Bronchial epithelial cell (primary cell): ENCODE measurements at places on chromosomes 2 and 18. TPM values are rescaled to one million over a fixed set of nuclear protein-coding genes. Genes with fewer than 3 reads are reported as not detected.

DNA sequence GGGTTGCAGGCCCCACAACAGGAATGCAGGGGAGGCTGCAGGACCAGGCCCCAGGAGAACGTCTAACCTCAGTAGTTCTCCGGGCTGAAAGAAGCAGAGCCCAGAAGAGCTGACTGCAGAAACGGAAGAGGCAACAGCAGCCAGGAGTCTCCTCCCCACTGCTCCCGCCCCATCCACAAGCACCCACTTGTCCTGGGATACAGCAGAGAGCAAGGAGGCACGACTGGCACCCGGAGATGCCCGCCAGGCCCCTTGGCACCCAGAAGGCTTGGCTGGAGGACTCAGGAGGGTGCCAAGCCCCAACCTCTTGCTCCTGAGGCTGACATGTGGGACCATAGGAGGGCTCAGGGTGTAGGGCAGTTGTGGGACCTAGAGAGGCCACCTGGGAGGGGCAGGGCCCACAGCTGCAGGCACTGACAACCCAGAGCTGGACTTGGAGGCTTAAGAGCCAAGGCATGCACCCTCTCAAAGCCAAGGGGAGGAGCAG lies 29.0 kb upstream of the TNS1 start:
- peak; percentile 56 for DNase-seq

DNA sequence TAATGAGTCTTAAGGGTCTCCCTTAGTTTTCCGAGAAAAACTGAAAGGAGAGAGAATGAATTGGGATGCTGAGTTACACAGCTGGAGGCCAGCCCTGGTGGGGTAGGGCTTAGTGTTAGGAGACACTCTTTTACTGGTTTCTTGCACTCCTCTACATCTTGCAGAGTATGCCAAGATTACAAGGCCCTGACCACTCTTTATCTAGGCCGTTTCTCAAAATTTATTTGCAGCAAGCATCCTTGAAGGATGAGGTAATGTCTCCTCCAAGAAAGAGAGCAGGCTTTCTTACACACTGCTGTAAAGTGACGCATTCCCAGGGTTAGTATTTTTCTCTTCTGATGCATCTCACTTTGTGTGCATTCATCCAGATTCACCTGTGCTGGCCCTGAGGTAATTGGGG lies 166.2 kb downstream of the TDRD15 start:
- no peak for DNase-seq

DNA sequence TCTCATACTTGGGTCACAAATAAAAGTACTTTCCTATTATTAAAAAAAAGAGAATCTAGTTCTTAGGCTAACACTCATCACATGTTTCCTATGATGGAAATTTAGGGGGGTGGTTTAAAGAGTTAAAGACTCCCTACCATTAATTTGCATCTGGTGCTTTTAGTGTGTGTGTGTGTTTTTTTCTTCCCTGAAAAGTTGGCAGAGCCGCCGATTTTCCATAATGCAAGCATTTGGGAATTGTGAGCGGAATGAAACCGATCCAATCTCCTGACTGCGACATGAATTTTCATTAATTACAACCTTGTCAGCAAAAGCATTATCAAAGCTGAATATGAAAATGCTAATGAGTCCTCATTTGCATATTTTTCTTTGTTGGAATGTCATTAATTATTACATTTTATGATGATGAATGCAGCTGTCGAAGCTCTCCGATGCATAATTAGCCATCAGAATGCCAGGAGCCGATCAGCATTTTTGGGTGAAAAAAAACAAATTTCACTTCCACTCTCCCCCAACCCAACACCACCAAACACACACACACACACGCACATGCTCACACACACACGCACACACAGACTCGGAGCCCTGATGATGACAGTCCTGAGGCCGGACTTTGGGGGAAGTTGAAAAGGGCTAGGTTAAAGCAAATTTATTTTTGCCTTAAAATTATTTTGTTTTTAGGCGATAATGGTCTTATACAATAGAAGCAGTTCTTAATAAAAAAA lies 165.4 kb downstream of the TCF4 start:
- DNase-seq = no peak

GRCh38 chr18:73597832-73598615 lies 549.6 kb downstream of the FBXO15 start:
- DNase-seq = no peak

CTAGE1 gene
- under 0.01 TPM in 1 of 2 replicates, not detected in the other for total RNA-seq

L3MBTL4 gene
- total RNA-seq = under 0.01 and 1.0 TPM in 2 replicates
